Fibroblast of skin of right biceps (primary cell): ENCODE measurements at places on chromosomes 16 and 17.

- no peak for DNase-seq
These were observed 22.8 kb downstream of the KATNIP start for GRCh38 chr16:27572711-27573110.

DNA sequence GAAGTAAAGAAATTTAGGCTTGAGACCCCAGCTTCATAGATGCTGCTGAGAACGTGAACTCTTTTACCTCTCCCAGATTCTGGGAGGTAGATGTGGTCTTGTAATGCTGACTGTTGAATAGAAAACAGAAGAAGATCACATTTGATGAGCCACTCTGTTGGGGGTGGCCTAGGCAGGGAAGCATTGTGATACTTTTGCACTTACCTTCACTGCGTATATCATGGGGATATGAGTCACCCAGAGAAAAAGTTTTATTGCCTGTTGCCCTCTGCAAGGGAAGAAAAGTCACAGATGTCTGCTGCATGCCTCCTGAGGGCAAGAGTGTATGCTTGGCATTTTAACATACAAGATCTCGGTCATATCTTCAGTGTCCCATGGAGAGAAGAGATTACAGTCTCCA is 365.4 kb downstream of the SNX29 start:
- peak; percentile 24 for DNase-seq

DNA sequence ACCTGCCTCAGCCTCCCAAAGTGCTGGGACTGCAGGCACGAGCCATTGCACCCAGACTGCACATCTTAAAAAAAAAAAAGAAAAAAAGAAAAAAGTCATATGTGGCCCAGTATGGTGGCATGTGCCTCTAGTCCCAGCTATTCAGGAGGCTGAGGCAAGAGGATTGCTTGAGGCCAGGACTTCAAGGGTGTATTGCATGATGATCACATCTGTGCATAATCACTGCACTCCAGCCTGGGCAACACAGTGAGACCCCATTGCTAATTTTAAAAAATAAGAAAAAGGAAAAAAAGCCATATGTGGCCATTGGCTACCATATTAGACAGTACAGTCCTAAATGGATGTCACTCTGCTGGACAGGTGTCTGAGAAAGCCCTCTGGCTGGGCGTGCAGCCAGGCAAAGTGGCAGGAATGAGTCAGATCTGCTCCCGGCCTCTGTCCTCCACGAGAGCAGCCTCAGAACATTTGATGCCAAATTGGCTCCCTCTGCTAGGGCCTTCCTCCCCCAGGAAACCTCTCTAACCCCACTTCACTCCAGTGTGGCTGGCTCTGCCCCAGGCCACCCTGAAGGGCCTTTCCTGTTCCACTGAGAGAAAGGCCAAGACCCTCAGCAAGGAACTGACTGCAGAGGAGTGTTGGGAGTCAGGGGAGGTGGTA is 14.7 kb downstream of the CA7 start:
- peak; percentile 51 for DNase-seq

DNA sequence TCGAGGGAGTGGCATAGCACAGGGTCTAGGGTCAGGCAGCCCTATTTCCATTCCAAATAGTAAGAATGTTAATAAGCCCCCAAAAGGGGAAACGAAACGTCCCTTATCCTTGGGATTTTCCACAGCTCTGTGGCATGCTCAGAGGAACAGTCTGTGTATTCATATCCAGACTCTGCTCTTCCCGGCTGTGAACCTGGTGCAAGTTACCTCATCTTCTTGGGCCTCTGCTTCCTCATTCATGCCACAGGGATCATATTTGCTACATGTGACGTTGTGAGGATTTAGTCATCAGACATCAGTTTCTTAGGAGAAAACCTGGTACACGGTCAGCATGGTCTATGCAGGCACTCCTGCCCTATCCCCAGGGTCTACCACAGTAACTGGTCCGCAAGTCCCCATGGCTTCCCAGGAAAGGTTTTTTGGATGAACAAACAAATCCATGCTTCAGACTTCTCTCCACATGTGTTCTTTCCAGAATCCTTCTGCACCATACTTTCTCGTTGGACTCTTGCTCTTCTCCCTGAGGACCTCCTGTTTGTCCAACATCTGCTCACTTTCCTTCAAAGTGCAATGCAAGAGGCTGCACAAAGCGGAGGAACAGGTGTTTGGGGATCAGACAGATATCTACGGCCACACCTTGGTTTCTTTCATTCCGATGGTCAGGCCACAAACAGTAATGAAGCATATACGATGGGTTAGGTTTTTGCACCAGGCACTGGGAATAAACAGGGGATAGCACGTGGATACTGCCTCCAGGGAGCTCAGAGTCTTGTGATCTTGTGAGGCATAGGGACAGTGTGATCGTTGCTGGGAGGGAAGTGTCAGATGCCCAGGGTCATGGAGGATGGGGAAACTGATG is 17.7 kb downstream of the GLP2R start:
- DNase-seq: no peak

DNA sequence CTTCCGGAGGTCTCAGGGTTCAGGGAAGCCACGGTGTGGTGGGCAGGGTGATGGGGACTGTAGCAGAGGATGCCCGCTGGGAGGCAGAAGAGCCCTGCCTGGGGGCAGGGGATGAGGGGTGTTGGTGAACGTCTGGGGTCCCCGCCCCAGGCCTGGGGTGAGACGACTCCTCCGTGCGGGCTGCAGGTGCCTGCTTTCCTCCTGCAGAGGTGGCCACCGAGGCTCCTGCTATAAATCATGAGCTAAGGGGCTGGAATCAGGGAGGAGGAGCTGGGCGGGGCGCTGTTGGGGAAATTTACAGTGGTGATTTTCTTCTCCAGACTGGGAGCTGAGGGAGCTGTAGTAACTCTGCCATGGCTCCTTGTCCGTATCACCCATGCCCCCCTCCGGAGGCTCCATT is 167.0 kb downstream of the MRM1 start:
- DNase-seq: no peak

DNA sequence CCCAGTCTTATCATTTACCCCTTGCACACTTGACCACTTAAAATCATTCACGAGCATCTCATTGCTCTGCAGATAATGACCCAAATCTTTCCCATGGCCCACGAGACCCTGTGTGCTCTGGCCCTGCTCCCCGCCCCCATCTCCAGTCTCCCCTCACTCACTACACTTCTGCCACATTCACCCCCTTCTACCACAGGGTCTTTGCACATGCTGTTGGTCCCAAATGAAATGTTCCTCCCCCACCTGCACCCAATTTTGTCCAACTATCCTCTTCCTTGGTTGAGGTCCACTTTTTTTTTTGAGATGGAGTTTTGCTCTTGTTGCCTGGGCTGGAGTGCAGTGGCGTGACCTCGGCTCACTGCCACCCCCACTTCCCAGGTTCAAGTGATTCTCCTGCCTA is 39.2 kb downstream of the CCDC42 start:
- no peak for DNase-seq

DNA sequence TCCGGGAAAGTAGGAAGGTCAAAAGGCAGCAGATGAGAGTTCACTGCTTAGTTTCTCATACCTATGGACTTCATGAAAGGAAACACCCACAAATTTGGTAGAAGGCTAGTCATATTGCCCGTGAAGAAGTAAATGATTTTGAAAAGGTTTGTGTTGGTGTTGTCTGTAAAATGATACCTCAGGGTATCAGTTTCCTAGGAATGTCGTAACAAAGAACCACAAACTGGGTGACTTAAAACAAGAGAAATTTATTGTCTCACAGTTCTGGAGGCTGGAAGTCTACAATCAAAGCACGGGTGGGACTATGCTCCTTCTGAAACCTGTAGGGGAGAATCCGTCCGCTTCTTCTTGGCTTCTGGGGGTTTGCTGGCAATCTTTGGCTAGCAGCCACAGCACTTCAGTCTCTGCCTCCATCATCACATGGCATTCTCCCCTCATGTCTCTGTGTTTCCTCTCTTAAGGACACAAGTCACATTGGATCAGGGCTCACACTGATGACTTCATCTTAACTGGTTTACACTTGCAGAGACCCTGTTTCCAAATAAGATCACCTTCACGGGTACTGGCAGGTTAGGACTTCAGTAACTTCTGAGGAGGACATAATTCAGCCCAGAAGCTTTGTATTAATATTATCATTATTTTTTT is 2.0 kb upstream of the NAE1 start:
- DNase-seq: peak; percentile 34

DNA sequence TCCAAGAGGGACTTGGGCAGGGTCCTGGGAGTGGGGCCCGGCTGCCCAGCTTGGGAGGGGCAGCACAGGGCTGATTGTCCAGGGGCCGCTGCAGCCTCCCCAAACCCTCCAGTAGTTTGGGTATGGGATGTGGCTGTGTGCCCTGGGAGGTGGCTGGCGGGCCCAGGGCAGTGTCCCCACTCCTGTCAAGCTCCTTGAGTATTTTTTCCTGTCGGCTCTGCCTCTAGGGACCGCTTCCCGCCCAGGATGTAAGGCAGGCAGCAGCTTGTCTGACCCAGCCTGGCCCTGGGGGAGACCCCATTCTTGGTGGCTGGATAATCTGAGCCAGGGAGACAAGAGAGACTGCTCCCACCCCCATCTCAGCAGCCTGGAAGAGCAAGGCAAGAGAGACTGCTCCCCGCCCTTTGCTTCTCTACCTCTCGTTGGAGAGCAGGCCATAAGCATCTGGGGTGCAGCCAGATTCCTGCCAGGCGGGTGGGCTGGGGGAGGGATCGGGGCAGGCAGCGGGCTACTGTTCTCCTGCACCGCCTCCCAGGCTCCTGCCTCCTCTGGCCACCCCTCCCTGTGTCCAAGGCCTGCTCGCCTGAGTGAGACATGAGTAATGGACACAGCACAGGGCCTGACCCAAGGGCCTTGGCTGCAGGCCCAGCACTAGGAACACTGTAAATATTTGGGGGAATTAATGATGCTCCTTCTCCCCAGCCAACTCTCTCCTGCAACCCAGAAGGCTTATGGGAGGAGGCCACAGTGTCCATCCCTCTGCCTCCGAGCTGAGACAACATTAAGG is 18.4 kb upstream of the ITGA3 start:
- peak; percentile 72 for DNase-seq

DNA sequence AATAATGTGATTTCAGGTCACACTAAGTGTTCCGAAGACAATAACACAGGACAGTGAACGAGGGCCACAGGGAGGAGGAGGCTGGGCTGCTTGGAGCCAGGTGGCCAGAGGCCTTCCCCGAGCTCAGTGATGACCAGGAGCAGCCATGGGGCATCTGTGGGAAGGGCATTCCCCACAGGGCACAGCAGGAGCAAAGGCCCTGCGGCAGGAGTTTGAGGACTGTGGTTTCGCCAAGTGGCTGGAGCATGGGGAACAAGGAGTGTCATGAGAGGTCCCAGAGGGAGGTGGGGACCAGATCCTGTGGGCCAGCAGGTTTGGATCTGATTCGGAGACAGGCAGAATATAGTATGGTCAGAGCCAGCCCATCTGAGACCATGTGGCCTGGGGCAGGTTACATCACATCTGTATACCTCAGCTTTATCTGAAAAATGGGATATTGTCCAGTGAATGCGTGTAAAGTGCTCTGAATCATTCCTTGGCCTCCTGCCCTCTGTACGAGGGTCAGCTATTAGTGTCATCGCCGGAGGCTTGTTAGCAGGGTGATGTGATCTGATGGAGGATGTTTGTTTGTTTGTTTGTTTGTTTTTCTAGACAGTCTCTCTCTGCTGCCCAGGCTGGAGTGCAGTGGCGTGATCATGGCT is 176.8 kb downstream of the KATNIP start:
- DNase-seq: peak; percentile 15

GRCh38 chr16:30748634-30749445 is 615 bp downstream of the PHKG2 start:
- DNase-seq: peak; percentile 41

GRCh38 chr17:31674717-31675349 is 184.2 kb downstream of the COPRS start:
- DNase-seq: peak; percentile 78

DNA sequence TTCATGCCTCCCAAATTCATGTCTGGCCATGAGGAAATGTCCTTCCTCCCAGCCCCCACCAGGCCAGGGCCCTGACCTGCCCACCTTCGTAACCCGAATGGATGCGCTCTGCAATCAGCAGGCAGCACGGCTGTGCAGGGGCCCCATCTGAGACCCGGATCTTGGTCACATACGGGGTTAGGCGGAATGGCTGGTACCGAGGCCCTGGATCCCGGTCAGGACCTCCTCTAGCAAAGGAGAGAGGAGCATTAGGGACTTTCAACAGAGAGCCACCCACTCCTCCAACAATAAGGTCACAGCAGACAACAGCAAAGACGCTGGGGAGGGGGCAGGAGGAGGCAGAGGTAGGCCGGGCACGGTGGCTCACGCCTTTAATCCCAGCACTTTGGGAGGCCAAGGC is 3.6 kb downstream of the PER1 start:
- DNase-seq: no peak

- no peak for DNase-seq
These were observed 5.0 kb downstream of the SRCAP start for GRCh38 chr16:30703971-30704370.

DNA sequence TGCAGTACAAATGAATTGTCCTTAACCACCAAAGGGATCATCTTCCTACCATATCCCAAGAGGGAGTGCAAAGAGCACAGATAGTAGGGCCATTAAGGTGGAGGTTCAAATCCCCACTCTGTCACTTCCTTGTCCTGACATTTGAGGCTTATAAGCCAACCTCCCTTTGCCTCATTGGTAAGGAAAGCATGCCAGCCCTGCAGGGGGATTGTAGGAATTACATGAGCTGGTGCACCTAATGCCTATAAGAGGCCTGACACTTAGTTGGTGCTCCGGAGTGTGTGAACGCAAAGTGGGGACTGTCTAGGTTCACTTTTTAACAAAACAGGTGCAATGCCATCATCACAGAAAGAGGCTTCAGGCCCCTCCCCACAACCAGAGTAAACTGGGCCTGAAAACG is 374.4 kb downstream of the SNX29 start:
- DNase-seq: no peak

DNA sequence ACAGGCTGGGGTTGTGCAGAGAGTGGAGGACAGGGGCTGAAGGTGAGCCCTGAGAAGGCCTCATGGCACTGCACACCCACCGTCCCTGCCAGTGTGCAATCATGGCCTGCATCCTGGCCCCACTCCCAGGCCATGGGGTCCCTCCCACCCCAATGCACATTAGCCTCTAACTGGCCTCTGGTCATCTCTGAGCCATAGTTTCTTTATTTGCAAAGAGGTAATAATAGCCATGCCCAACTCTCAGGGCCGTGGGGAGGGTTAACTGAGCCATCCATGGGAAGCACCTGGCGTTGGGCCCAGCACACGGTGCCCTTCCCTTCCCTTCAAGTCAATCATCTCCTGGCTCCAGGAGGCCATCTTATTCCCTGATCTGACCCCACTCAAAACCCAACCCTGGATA is 10.8 kb upstream of the ITGA3 start:
- no peak for DNase-seq

- no peak for DNase-seq
These were observed 4.6 kb downstream of the IRF8 start for GRCh38 chr16:85903559-85903958.

- DNase-seq: peak; percentile 31
These were observed 13.7 kb downstream of the SYCE1L start for GRCh38 chr16:77212741-77213541.
